ENCODE measurements at places on chromosomes 3 and 15.

- DNase-seq: no peak
Observed at GRCh38 chr3:195258449-195259153, 12.4 kb downstream of the XXYLT1 start.

DNA sequence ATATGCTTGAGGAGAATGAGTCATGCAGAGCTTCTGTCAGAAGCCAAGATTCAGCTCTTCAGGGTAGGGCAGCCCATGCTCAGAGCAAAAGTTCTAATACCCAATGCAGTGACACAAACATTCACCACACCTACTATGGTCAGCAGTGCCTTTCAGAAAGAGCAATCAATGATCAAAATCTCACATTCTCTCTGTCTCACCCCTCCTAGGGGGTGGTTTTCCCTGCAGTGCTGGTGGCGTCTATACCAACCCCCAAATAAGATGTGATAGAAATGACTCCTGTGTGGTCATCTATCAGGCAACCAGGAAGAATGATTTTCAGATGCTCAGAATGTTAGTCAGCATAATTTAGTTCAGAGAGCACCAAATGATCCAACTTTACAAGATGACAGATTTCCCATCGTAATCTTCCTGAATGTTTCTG is 385.3 kb downstream of the NTRK3 start:
- no peak for DNase-seq

DNA sequence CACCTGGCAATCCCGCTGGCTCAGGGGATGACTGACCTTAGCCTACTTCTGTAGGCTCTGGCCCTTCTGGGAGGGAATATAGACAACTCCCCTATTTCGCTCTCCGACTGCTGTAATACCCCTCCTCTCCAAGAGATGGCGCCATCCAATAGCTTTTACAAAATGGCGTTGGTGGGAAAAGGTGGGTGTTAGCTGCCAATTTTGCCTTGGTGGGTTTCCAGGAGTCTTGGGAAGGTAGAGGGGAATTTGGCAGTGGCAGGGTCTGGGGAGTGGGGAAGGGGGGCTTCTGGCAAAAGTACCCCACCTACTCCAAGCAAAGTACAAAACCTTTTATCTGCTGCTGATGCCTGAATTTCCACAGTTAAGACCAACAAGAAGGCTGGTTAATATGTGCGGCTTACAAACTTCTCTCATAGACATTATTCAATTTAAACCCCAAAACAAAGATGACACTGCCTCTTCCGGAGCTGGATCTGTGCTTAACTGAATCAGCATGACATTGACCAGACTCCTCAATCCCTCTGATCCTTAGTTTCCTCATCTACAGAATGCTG is 62.1 kb downstream of the RASGRF1 start:
- no peak for DNase-seq

- DNase-seq: no peak
Observed at GRCh38 chr3:78481050-78481449, 1286.7 kb downstream of the ROBO1 start.

GRCh38 chr3:139310474-139310933 is 33.3 kb upstream of the MRPS22 start:
- DNase-seq: no peak

- DNase-seq: no peak
Observed at GRCh38 chr3:118472586-118472985, 562.1 kb downstream of the IGSF11 start.

GRCh38 chr3:114227076-114227475 is 10.3 kb downstream of the ZNF80 start:
- no peak for DNase-seq

DNA sequence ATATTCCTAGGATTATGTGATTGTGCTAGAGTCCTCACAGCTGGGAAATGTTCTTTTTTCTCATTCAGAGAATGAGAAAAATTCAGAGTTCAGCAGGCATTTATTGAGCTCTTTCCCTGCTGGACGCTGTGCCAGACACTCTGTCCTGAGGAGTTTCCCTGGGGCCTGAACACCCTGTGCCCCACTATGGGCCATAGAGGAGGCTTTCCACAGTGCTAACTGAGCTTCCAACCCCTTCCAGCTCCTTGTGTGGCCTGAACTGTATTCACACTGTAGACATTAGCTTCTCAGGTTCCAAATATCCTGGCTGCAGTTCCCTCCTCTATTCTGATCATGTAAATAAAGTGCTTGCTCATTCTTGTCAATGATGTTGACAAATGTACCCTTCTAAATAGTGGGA is 10.0 kb downstream of the ABHD2 start:
- DNase-seq: no peak

DNA sequence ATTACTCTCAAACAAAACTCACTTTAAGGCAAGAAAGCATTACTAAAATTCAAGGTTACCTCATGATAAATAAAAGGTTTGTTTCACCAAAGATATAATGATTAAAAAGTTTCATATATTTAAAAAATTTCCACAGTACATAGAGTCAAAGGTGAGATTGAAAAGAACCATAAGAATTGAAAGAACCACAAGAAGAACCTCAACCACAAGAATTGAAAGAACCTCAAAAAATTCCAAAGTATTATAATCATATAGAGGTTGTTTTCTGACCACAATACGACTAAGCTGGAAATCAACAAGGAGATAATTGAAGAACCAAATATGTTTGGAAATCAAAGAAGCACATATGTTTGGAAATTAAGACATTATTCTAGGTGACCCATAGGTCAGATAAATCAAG is 52.7 kb downstream of the SLC25A36 start:
- DNase-seq: no peak

DNA sequence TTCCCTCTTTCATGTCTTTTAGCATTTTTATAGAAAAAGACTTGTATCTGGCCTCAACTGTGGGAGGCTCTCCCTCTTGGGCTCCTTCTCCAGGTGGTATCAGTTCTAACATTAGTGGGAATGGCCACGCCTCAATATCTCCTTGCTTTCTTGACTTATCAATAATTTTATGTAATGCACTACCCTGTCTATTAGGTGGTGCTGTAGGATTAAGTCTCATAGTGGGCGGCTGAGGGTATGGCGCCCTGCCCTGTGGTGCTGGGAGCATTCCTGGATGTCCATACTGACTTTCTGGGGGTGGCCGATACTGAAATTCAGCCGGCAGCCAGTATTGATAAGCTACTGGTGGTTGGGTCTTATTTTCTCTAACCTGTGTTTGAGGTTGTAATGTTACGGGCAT is 8.7 kb upstream of the RPUSD3 start:
- DNase-seq: no peak

DNA sequence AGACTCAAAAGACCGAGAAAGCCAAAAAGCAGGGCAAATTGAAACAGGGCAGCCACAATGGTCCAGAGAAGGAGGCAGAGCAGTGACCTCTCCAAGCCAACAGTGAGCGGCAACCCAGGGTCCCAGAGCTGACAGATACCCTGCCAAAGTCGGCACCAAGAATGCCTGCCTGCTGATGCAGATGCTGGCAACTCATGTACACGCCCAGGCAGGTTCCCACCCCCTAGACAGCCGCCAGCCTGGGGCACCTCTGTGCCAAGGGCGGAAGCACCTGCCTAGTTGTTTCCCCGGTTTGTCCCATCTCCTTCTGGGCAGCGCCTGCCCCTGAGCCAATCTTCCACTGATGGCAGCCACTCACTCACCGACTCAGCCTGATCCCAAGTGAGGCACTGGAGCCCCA is 22.1 kb downstream of the KLHL25 start:
- no peak for DNase-seq

GRCh38 chr3:118000219-118000618 is 1034.4 kb downstream of the IGSF11 start:
- DNase-seq: no peak

DNA sequence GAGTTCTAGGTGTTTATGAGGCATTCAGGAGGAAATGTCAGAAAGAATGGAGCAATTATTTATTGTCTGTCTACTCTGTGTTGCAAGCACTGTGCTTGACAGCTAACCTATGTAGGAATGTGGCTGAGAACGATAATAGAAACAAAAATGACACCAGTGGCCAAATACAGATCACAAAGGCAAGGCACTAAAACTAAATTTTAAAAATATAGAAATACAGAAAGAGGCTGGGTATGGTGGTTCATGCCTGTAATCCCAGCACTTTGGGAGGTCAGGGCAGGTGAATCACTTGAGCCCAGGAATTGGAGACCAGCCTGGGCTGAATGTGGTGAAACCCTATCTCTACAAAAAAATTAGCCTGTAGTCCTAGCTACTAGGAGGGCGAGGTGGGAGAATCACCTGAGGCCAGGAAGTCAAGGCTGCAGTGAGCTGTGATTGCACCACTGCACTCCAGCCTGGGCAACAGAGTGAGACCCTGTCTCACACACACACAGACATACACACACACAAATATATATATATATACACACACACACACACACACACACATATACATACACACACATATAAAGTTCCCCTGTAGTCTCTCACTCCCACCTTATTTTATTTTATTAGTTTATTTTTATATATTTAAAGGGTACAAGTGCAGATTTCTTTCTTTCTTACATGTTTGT is 6.0 kb downstream of the PRKCI start:
- no peak for DNase-seq

DNA sequence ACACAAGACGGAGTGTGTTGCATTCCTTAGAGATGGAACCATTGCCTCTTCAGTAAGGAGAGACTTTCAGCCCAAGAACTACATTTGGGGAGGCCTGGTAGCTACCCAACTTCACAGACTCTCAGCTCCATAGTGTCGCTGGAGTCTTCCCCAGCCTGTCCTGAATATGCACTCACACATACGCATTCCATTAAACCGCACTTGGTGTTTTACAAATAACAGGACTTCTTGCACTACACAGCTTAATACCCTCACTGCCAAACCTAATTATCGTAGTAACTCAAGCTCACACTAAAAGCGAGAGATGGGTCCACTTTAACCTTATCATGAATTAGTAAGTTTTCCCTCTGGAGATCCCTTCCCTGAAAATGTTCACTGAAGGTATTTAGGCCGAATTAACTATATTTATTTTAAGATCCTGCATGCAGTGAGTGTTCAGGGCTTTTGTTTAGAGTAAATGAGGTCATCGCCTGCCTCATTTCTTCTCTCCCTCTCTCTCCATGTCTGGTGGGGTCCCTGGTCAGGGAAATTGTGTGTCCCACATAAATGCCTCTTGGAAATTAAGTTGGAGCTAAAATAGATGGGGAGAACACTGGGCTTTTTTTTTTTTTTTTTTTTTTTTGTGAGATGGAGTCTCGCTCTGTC is 171.9 kb downstream of the FAM43A start:
- DNase-seq: no peak

GRCh38 chr3:183775781-183776180 is 49.6 kb downstream of the MAP6D1 start:
- DNase-seq: no peak

DNA sequence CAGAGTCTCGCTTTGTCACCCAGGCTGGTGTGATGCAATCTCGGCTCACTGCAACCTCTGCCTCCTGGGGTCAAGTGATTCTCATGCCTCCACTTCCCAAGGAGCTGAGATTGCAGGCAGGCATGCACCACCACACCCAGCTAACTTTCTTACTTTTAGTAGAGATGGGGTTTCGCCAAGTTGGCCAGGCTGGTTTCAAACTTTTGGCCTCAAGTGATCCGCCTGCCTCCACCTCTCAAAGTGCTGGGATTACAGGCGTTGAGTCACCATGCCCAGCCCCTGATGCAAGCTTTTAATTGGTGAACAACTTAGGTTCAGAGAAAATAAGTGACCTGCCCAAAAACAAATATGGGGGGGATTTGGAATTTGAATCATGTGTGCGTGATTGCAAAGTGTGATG is 246.2 kb downstream of the LRTM1 start:
- DNase-seq: no peak

DNA sequence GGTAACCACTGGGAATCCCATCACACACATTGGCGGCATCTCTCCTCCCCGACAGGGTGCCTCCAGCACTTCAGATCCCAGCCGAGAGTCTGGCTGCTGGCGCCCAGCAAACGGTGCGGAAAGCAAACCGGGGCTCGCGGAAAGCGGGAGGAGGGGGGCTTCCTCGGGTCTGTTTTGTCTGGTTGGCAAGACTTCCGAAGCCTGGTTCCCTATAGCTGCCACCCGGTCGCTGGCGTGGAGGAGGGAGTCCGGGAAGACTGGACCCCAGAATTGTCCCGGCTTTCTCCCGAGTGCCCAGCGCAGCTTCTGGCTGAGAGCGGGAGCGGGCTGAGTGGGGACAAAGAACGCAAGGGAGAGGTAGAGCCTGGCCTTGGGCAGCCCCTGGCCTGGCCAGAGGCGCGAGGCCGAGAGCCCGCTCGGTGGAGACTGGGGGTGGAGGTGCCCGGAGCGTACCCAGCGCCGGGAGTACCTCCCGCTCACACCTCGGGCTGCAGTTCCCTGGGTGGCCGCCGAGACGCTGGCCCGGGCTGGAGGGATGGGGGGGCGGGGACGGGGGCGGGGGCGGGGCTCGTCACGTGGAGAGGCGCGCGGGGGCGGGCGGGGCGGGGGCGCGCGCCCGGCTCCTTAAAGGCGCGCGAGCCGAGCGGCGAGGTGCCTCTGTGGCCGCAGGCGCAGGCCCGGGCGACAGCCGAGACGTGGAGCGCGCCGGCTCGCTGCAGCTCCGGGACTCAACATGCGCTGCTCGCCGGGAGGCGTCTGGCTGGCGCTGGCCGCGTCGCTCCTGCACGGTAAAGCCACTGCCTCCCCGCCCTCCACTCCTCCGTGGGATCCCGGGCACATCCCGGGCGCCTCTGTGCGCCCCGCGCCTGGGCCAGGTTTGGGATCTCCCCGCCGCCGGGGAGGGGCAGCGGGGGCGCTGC is at the start of gene CHRNA7:
CHRNA7 (plus strand) TSS at position 654 of the 920 bp plus-strand sequence; CDS start at position 734, 80 bp downstream.
- no peak for DNase-seq

DNA sequence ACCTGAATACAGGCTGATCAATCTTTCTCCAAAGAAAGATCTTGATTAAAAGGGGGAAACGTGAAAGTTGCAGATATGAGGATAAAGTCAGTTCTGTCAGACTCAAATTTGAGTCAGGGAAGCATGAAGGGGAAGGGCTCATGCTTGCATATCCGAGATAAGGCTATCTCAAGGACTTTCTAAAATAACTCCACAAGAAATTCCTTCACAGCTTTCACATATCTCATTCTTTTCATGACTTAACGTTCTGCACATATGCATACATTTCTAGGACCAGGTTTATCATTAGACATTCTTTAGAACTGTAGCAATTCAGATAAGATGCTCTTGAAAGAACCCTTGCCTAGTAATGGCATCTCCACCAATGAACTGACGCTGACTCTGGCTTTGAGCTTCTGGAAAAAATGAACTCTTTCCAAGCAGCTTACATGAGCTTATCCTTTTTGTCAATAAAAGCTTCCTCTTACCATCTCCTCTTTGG is 15.9 kb downstream of the SH3GL3 start:
- no peak for DNase-seq

GRCh38 chr3:156787926-156788663 is 38.1 kb upstream of the LEKR1 start:
- no peak for DNase-seq

- no peak for DNase-seq
Observed at GRCh38 chr3:43774799-43775198, 84.1 kb downstream of the ABHD5 start.

DNA sequence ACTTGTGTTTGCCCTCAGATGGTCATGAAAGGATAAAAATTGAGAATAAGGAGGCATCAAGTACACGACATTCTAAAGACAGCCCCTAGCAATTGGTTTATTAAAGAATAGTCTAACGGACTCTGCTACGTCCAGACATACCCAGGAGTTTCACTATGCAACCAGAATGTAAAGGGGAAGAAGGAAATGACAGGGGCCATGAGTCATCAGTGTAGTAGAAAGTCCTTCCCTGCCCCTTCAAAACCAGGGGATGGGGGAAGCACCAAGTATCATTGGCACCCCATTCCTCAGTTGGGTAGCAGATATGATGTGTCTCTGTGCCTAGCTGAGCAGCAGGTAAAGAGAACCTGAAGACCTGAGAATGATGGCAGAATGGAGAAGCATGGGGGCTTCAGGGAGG is 367.4 kb downstream of the IL20RB start:
- no peak for DNase-seq

Data from GDM1 (cell line).